ENCODE measurements at places on chromosomes 4 and X. TPM values are rescaled to one million over a fixed set of nuclear protein-coding genes. Genes with fewer than 3 reads are reported as not detected.

DNA sequence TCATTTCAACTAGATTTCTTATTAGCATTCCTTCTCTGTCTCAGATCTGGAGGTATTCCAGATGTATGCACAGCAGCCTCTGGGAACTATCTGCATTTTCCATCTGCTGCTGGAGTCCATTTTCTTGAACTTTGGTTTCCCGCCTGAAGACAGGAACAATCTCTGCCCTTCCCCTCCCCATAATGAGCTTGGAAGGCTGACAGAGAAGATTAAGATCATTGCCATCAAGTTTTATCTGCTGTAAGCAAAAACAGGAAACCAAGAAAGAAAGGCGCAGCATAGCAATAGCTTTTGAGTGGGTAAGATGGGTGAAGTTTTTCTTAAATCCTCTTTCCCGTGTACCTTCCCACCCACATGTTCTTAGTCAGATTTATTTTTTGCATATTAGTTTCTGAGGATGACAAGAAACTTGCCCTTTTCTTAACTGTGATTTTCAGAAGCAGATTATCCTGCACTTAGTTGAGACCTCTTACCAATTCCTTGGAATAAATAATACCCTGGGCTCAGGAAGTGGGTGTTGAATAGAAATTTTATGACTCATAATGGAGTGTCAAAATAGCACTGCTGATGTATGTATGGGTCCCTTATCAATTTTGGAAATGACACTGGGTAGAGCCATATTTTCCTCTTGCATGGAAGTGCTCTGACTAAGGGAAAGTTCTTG, 78.3 kb downstream of the CT47B1 start:
- H3K4me1 ChIP-seq: no peaks in the 10 kb centered on the region
- no peak for DNase-seq
- no peaks in the 10 kb centered on the region for H3K36me3 ChIP-seq
- no peak overlapping the region for H3K4me3 ChIP-seq
- H3K27me3 ChIP-seq: no peaks in the 10 kb centered on the region

The PARM1 gene
- 165 TPM for total RNA-seq

GRCh38 chr4:154067786-154068185, 278.9 kb upstream of the SFRP2 start:
- H3K27me3 ChIP-seq: no peaks in the 10 kb centered on the region
- no peaks in the 10 kb centered on the region for H3K4me1 ChIP-seq
- no peak overlapping the region for H3K27ac ChIP-seq
- H3K4me3 ChIP-seq: no peak overlapping the region
- no peaks in the 10 kb centered on the region for H3K36me3 ChIP-seq
- DNase-seq: no peak

GRCh38 chrX:39507034-39507433, 590.7 kb downstream of the BCOR start:
- no peaks in the 10 kb centered on the region for H3K36me3 ChIP-seq
- no peak overlapping the region for H3K27ac ChIP-seq
- no peaks in the 10 kb centered on the region for H3K4me1 ChIP-seq

The ADGRG2 gene
- total RNA-seq: 0.10 TPM

- no peak overlapping the region for H3K27ac ChIP-seq
- no peak for DNase-seq
- no peaks in the 10 kb centered on the region for H3K27me3 ChIP-seq
- H3K4me3 ChIP-seq: no peak overlapping the region
These were observed 58.8 kb downstream of the USP46 start for GRCh38 chr4:52600275-52600674.

DNA sequence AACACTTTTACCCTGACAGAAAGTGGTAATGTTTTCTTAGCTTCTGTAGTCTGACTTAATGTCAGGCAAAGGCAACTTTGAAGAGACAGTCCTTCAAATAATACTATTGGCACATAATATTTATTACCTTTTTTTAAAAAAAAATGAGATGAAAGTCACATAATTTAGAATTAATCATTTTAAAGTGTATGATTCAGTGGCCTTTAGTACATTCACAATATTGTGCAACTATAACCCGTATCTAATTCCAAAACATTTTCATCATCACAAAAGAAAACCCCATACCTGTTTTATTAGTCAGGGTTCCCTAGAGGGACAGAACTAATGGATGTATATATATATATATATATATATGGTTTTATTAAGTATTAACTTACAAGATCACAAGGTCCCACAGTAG, 94.8 kb upstream of the TEX13A start:
- H3K36me3 ChIP-seq: no peaks in the 10 kb centered on the region
- no peaks in the 10 kb centered on the region for H3K27me3 ChIP-seq
- no peaks in the 10 kb centered on the region for H3K4me1 ChIP-seq
- H3K27ac ChIP-seq: no peak overlapping the region
- no peak overlapping the region for H3K4me3 ChIP-seq

Measured in colonic mucosa (tissue), 4 donors.